ENCODE measurements at places on chromosomes 5 and 9. TPM values are rescaled to one million over a fixed set of nuclear protein-coding genes. Genes with fewer than 3 reads are reported as not detected.

Gene SAXO1
- not detected for polyA plus RNA-seq

Gene ORM1
- polyA plus RNA-seq = not detected

Gene CDKN2A
- 15.2 TPM for polyA plus RNA-seq

Gene PDE6A
- polyA plus RNA-seq = not detected

Measured in BJ (cell line).